ENCODE measurements at places on chromosomes 13 and 19.

DNA sequence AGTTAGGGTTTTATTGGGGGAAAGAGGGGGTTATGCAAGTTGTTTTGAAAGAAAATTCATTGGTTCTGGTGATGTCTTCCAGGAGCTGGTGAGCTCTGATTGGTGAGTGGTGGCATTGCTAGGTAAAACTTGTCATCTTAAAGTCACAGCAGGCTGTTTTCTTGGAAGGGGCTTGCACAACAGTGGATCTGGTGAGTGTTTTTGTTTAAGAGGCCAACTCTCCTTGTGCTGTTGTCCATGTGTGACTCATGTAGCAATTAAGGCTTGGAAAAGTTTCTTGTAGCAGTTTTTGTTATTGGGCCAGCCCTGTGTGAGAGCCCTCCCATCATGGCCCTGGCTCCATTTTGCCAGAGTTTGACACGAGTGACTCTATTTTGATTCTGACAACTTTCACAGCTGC, 109.4 kb downstream of the RFC3 start:
- DNase-seq = no peak

DNA sequence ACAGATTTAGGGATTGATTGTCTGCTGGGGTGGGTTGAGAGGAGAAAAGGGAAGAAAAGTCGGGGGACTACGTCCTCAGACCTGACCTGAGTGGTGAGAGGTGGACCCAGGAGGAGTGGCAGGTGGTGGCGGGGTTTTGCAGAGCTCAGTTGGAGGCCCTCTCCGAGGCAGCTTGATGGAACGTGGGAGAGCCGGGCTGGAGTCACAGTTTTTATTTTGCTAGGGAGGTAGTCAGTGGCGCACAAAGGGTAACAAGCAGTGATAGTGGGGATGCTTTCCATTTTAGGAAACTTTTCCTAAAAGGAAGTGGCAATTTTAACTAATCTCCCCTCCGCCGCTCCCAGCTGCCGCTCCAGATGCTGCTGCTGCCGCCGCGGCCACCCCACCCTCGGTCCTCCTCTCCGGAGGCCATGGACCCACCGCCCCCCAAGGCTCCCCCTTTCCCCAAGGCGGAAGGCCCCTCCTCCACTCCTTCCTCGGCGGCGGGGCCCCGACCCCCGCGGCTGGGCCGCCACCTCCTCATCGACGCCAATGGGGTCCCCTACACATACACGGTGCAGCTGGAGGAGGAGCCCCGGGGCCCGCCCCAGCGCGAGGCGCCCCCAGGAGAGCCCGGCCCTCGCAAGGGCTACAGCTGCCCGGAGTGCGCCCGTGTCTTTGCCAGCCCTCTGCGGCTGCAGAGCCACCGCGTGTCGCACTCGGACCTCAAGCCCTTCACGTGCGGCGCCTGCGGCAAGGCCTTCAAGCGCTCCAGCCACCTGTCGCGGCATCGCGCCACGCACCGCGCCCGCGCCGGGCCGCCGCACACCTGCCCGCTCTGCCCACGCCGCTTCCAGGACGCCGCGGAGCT, 1.1 kb upstream of the ZNF581 start:
- peak; percentile 80 for DNase-seq

DNA sequence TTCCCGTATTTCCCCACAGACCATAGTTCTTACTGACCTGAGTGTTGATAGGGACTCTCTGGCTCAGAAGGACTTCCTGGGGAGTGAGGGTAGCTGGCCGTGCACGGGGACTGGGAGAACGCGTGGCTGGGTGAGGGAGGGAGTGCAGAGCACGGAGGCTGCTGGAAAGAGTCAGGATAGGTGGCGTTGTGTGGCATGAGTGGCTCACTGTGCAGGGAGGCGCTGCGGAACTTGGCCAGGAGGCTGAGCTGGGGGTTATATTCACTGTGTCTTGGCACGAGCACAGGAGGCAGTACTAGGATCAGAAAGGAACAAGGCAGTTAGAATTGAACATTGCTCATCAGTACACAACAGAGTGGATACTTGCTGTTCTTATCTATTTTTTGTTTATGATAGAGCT, 47.4 kb downstream of the SMAD9 start:
- DNase-seq = no peak

GRCh38 chr19:10419646-10420443, 493 bp upstream of the PDE4A start:
- DNase-seq = no peak

DNA sequence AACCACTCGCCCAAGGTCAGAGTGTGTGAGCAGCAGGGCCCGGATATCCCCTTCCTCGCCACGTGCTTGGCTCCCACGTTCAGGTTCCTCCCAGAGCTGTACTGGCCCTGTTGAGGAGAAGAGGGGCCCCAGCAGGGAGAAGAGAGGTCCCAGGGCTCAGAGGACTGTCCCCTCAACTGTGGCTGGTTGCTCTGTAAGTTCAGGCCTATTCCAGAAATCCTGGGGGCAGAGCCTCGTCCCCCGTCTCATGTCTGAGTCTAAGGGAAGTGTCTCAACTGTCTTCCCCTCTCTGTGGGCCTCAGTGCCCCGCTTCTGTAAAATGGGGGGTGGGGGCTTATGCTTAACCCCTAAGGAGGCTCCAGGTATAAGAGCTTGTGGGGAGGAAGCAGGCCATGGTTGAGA, 3.9 kb downstream of the PPP5C start:
- peak; percentile 60 for DNase-seq

- DNase-seq = no peak
Observed at GRCh38 chr13:100644371-100644770, 30.2 kb downstream of the TMTC4 start.

GRCh38 chr19:58118979-58119733, 21.1 kb upstream of the ZSCAN18 start:
- DNase-seq = no peak

GRCh38 chr13:110346661-110347067, 39.6 kb downstream of the COL4A2 start:
- no peak for DNase-seq

- DNase-seq = no peak
Observed at GRCh38 chr19:8074501-8074900, 21.9 kb downstream of the CCL25 start.

- DNase-seq = peak; percentile 70
Observed at GRCh38 chr19:51784922-51785690, 9.9 kb upstream of the FPR3 start.

GRCh38 chr19:53812335-53812734, 11.8 kb downstream of the NLRP12 start:
- DNase-seq = no peak

DNA sequence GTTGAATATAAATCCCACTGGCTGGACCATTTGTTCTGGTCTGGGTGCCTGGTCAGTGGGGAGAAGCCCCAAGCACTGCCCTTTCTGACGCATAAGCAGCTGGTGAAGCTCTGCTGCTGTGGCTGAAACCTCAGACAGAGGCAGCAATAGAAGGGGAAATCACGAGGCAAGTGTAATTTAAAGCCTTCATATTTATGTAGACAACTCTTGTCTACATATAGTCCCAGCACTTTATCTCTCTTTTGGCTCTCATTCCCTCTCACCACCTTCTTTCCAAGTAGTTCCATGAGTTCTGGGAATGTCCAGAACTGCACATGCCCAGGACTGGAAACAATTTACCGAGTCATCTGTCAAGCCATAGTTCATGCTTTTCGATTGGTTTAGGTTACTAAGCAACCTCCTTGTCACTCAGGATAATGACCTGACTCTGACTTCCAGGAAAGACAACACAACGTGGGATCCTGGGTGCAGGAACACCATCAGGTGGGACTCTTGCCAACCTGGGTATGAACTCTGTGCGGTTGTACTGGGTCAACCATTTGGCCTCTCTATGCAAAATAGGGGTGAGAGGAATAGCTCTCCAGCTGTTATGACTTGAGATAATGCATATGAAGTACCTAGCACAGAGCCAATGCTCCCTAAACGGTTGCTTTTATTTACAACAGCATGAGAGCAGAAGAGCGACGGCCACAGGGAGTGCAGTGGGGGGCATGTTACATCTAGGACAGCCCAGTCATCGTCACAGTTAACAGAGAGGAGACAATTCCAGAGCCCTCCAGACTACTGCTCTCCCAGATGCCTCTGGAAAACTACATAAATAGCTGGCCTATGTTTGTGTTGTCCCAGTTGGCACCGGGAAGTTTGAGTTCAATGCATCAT, 321.9 kb downstream of the FOXO1 start:
- no peak for DNase-seq

DNA sequence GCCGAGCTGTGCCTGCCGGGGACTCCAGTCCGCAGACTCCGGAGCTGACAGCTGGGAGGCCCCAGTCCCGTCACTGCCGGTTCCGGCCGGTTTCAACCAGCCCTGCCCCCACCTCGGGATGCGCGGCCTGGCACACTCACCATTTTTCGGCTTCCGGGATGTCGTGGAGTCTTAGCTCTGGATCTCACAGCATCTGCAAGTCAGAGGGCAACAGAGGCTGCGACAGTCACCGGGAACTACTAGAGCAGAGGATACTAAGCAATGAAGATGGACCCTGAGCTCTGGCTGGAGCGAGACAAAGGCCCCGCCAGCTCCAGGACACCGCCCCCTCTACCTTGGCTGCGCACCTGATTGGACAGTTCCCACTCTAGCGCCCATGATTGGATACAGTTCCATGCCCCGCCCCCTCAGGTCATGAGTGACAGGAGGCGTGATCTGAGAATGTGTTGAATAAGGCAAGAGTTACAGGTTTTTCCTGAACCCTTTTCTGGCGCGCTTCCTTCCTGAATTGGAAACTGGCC, at the start of gene ZNF682:
Gene ZNF682, minus strand, starts transcription at position 303 of the 521 bp plus-strand sequence. Its CDS starts 160 bp downstream, at position 143.
- DNase-seq = peak; percentile 95

GRCh38 chr19:10007371-10008183, 2.7 kb downstream of the COL5A3 start:
- no peak for DNase-seq

Data from upper lobe of right lung (tissue), 1 donor.